ENCODE measurements at places on chromosomes 2 and 18.

DNA sequence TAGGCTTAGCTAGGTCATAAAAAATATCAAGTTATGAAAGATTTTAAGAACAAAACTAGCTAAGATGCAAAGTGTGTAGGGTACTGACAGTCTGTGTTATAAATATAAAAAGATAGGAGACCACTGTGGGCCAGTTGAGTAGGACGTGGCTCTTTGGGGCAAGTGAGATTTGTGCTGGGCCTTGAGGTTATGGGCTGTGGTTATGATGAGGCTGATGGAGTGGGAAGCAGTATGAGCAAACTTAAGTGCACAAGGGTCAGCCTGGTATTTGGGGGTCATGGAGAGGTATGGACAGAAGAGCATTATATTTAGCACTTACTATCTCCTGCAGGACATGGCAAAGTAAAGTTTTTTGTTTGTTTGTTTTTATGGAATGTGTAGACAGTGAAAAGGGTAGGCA lies 70.1 kb downstream of the SETBP1 start:
- DNase-seq, result no peak

- no peak for DNase-seq
Measured at GRCh38 chr2:188765522-188766470, 208.4 kb upstream of the COL3A1 start.

- DNase-seq, result no peak
Measured at GRCh38 chr2:51959696-51960095, 927.8 kb upstream of the NRXN1 start.

- DNase-seq, result no peak
Measured at GRCh38 chr2:23388294-23388693, 3.3 kb downstream of the KLHL29 start.

DNA sequence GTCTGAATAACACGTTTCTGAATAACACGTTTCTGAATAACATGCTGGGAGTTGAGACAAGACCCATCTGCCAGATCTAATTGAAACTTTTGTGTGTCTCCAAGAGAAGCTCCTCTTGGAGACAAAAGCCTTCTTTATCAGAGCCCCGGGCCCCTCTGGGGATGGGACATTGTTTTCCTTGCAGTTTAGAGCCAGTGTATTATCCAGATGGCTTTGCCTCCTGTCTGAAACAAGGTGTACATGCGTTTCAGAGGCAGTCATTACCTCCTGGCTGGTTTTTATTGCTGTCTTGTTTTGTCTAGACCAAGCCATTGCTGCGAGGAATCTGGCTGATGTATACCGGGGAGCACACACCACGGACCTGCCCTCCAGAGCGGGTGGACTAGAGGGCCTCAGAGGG lies 7.8 kb downstream of the FOSL2 start:
- DNase-seq, result no peak

- DNase-seq, result no peak
Measured at GRCh38 chr18:1483385-1483784, 578.7 kb downstream of the ADCYAP1 start.

Measured in activated naive CD4-positive, alpha-beta T cell treated with anti-CD3 and anti-CD28 coated beads, Interleukin-2, amount 10 ng/mL, durations not matched to agents 7 days and 5 days (primary cell).